ENCODE measurements at places on chromosomes 11 and 22.

GRCh38 chr11:32430568-32431381 lies 4.6 kb downstream of the WT1 start:
- no peak for DNase-seq

GRCh38 chr22:20128902-20129746 lies 2.5 kb upstream of the ZDHHC8 start:
- DNase-seq, result peak; percentile 48

GRCh38 chr22:49763138-49763537 lies 64.5 kb downstream of the BRD1 start:
- DNase-seq, result no peak

GRCh38 chr22:50416996-50417395 lies 57.8 kb downstream of the SBF1 start:
- no peak for DNase-seq

DNA sequence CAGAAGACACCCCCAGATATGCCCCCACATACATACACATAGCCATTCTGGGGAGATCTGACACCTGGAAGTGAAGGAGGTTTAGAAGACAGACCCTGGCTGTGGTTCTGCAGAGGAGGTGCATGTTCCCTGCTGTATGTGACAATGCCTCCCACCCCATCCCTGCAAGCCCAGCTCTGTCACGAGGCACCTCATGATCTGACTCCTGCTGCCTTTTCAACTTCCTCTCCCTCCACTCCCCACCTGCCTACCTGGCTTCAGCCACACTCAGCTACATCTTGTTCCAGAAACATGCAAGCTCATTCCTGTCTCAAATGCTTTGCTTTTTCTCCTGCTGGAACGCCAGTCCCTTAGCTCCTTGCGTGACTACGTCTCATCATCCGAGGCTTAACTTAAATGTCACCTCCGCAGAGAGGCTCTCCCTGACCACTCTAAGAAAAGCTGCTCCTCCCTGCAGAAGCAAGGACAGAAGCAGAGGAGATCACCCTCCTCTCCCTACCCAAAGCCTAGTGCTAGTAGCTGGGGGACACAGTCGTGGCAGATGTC lies 114.5 kb downstream of the FEZ1 start:
- no peak for DNase-seq

- no peak for DNase-seq
These were observed 73.8 kb downstream of the C11orf58 start for GRCh38 chr11:16812274-16812673.

DNA sequence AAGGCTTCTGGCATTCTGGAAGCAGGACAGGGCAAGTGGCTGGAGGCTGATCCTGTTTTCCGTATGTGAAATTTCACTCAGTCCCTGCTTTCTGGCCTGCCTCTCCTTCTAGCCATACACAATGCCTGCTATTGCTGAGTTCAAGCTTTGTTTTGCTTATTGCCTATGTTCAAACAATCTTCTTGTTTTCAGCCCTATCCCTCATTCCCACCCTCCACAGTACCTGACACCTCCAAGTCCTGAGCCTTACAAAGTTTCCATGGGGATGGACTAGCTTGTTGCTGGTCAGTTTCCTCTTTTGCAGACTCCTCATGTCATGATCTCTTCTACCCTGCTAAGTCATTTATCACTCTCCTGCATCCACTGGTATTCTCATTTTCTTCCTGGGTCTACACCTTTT lies 38.1 kb downstream of the FAM76B start:
- no peak for DNase-seq

DNA sequence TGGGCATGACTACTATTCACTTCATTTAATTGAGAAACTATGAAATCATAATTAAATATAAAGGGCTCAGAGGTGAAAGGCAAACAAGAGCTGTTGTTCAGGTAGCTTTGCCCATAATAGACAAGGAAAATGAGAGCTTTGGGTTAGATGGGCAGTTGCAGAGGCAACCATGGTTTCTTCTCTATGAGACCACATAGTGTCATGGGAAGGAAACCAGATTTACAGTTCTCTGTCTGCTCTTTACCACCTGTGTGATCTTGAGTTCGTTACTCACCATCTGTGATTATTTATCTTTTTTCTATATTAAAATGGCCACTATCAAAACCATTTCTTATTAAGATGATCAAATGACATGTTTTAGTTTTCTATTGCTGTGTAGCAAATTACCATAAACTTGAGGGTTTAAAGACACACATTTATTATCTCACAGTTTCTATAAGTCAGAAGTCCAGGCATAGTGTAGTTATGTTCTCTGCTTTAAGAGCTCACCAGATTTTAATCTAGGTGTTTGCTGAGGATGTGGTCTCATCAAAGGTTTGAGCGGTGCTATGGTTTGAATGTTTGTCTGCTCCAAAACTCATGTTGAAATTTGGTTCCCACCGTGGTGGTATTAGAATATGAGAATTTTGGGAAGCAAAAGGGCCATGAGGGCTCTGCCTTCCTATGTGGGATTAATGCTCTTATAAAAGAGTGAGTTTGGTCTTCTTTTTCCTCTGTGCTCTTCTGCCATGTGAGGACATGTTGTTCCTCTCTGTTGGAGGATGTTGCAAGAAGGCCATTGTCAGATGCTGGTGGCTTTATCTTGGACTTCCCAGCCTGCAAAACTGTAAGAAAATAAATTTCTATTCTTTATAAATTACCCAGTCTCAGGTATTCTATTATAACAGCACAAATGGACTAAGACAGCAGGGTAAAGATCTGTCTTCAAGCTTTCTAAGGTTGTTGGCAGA lies 38.2 kb downstream of the OR2AG2 start:
- DNase-seq, result no peak

DNA sequence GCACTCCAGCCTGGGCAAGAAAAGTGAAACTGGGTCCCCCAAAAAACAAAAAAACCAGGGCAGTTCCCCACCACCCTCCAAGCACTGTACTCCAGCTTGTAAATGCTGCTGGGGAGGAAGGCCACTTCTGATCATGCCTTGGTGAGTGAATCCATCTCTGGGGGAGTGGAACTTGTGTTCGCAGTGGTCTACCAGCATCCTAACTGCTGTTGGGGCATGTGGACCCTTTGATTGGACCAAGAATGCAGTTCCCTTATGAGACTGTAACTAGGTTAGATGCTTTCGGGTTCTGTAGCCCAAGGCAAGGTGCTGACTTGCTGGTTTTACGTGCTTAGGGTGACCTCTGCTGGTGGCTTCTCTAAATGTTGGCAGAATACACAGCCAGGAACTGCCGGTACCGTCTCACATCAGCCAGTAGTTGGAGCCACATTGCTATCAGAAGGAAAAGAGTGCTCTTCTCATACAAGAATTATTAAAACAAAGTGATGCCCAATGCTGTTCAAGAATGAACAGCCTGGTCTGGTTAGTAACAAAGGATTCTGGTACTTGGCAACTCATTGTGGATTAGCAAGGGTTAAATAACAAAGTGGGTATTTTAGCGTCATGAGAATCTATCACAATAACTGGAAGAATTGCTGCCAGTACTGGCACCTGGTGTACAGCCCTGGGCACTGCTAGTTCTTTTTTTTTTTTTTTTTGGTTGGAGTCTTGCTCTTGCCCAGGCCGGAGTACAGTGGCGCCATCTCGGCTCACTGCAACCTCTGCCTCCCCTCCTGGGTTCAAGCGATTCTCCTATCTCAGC lies 13.0 kb downstream of the EIF1AD start:
- peak; percentile 92 for DNase-seq

DNA sequence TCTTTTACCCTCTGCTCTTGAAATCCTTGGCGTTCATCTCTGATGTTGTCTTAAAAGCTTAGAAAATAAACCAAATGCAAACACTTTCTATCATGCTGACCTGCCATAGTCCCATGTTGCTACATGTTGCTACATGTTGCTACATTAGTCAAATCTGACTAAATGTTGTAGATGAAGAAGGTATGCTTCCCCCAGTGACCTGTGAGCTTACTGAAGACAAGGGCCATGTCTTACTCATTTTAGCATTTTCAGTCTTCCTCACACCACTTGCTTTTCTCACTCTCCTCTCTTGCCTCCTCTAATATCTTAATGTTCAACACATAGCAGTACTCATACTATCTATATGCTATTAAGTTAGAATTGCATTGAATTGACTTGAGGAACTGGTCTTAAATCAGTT lies 346.4 kb upstream of the MTNR1B start:
- DNase-seq, result no peak

- no peak for DNase-seq
These were observed 30.8 kb downstream of the EP300 start for GRCh38 chr22:41123151-41123550.

GRCh38 chr11:130171534-130171933 lies 12.0 kb downstream of the ST14 start:
- DNase-seq, result no peak

DNA sequence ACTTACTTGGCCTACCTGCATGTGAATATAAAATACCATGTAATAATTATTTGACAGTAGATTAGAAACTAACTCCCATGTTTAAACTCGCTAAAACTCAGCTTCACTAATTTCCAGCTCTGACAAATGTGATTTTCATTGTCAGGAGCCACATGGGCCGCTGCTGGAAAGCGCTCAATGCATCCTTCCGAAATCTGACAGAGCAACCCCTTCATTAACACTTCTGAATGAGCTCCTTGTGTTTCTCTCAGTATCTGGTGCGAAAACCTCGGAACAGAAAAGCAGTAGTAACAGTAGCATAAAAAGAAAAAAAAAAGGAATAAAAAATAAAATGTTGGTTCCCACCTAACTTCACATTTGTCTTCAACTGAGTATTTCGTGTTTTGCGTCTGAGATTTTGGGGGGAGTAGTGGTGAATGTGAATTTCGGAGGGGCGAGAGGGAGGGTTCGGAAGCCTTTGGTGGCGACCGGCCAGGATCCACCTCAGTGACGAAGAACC lies 710 bp downstream of the MTCH2 start:
- DNase-seq, result no peak

GRCh38 chr11:121431820-121432526 lies 20.1 kb upstream of the SORL1 start:
- DNase-seq, result no peak

- no peak for DNase-seq
These were observed 105.6 kb downstream of the SLC1A2 start for GRCh38 chr11:35313760-35314153.

DNA sequence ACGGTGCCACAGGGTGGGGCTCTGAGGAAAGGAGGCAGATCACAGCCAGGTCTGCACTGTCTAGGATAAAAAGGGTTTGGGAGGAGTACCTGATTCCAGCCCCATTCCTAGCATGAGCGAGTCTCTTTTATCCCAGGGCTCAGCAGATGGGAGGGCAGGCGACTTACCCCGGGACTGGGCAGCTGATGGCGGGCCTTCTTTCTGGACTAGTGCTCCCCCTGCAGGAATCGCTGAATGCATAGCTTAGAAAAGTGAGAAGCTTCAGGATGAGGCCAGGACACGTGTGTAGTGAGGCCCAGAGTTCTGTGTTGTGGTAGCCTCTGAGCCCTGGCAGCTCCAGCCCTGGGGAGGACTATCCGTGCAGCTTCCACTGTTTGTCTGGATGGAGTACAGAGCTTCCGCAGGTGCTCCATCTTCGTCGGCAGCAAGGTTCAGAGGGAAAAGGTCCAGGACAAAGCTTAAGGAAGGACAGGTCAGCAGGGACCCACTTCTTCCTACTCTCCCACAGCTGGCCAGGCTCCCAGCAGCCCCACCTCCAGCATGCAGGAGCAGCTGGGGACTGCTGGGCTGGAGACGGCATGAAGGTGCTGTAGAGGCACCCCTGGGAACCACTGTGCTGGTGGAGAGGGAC lies 30.4 kb downstream of the COMMD9 start:
- DNase-seq, result no peak

DNA sequence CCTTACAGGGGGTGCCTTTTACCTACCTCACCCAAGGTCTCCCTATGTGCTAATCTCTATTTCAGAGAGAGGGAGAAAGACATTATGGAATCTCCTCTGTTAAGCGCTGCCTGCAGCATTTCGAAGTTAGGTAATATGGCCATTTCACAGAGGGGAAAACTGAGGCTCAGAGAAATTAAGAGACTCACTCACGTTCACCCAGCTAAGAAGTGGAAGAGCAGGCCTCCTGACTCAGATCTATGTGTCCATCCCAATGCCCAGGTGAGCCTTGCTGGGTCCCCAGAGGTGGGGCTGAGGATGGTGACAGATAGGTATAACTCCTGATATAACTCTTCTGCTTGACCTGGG lies 147.0 kb downstream of the FBXO7 start:
- no peak for DNase-seq

DNA sequence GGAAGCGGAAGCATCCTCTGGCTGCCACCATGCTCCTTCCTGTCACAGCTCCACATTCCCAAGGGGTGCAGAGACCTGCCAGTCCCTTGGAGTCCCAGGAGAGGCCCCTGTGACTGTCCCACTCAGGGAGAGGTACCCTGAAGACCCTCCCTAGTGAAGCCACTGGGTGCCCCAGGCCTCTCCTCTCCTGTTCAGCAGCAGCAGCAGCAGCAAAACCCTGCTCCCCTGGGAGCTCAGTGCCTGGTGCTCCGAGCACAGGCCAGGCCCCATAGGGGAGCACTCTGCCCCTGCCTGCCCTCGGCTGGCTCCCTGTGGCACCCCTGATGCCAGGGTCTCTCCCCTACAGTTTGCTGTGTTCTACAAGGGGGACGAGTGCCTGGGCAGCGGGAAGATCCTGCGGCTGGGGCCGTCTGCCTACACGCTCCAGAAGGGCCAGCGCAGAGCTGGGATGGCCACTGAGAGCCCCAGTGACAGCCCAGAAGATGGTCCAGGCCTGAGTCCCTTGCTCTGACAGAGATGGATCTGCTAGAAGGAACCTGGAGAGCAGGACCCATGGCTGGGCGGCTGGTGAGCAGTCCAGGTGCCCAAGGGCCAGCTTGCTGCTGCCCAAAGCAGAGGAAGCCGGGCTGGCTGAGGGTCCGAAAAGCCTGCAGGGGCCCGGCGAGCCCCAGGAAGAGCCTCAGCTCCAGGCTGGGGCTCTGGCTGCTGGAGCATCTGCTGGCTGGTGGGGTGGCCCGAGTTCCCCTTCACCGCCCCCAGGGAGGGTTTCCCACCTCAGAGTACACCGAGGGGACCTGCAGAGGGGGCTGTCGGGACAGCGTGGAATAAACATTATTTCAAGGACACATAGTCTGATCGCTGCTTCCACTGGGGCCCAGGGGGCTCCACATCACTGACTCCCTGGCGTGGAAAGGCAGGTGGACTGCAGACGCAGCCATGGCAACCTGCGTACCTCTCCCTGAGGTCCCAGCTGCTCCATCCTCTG lies 21.3 kb downstream of the TRMU start:
- DNase-seq, result no peak

DNA sequence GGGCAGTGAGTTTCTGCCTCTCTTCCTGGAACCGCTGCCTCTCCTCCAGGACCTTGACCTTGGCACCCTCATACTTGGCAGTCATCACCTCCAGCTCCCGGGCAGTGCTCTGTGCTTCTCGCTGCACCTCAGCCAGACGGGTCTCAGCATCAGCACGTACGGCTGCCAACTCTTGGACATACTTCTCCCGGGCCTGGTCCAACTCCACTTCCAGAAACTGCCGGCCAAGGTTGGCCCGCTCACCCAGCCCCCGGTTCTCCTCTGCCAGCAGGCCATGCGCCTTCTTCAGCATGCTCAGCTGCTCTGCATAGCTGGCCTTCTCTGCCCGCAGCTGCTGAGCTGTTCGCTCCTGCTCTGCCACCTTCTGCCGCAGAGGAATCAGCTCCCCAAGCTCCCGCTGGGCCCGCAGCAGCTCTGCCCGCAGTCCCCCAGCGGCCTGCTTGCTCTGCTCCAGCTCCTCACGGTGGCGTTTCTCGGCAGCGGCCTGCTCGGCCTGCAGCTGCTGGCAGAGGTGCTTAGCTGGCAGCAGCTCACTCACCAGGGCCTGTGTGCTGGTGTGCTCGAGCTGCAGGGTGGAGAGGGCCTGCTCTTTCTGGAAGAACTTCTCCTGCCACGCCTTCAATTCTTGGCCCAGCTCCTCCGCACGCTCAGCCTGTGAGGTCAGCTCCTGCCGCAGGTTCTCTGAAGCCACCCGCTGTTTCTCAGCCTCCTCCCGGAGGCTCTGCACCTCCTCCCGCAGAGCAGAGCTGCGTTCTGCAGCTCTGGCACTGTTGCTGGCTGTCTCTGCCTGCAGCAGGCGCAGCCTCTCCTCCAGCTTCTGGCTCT lies 14.4 kb downstream of the IL18BP start:
- DNase-seq, result no peak
